ENCODE measurements at places on chromosomes 5 and 9. TPM values are rescaled to one million over a fixed set of nuclear protein-coding genes. Genes with fewer than 3 reads are reported as not detected.

The MCC gene
- total RNA-seq: 28.4 TPM

The LCP2 gene
- 2.6 TPM for total RNA-seq

The S100Z gene
- not detected for total RNA-seq

GRCh38 chr5:113172231-113172826 is 195.7 kb downstream of the DCP2 start:
- no peak for DNase-seq

- no peak for DNase-seq
Measured at GRCh38 chr5:175457466-175457865, 13.5 kb upstream of the DRD1 start.

DNA sequence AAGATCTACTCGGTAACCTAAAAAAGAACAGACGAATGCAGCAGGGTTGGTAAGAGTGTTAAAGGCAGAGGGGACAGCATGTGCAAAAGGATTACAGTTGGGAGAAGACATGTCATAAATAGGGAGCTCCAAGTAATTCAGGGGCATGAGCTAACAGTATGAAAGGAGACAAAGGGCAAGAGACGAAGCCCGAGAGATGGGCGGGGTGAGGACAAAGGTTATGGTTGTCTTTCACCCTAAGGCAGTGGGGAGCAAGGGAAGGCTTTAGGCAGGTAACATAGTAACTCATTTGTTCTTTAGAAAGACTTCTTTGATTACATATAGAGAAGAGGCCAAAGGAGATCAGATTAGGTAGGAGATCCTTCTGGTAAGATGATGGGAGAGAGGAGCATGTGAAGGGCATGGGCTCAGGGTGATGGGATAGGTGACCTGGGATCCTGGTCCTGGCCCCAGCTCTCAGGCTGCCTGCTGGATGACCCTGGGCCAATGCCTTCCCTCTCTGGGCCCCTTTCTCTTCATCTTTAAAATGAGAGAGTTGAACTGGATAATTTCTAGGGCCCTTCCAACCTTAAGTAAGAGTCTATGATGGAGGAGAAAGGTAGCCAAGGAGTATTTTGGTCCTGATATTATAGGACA is 19.5 kb downstream of the MORN5 start:
- DNase-seq: peak; percentile 52

DNA sequence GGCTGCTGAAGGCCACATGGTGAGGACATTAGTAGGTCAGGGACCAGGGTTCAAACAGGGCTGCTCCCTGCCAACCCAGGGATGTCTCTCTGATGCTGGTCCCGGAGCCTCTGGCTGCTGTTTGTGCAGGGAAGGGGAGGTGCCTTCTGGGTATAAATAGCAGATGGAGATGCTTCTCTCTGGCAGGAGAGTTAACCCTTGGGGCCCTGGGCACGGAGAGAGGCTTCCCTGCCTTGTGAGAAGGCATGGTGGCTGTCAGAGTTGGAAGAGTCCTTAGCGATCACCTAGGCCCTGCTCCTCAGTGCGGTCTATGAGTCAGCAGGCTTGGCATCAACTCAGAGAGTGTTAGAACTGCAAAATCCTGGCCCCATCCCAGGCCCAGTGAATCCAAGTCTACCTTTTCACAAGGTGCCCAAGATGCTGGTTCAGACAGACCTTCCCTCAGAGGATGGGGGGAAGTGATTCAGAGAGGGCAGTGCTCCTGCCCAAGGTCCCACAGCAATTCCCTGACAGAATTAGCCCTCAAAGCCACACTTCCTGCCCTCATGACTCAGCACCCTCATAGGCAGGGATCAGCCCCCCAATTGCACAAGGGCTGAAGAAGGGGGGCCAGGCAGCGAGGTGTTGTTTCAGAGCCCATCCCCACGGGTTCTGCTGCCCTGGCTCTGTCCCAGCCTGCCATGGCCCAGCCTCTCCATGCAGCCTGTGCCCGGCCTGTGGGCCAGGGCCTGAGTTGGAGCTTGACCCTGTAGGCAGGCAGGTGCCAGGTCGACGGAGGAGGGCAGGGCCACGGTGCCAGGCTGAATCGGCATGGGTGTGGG is 25.6 kb downstream of the CAMK2A start:
- DNase-seq: no peak

GRCh38 chr9:129708793-129709192 is 43.3 kb downstream of the PRRX2 start:
- DNase-seq: no peak
